ENCODE measurements at places on chromosomes 3 and 15. TPM values are rescaled to one million over a fixed set of nuclear protein-coding genes. Genes with fewer than 3 reads are reported as not detected.

The RTP4 gene
- total RNA-seq, result not detected

- no peak for DNase-seq
These were observed 9.0 kb downstream of the HCLS1 start for GRCh38 chr3:121651684-121652083.

DNA sequence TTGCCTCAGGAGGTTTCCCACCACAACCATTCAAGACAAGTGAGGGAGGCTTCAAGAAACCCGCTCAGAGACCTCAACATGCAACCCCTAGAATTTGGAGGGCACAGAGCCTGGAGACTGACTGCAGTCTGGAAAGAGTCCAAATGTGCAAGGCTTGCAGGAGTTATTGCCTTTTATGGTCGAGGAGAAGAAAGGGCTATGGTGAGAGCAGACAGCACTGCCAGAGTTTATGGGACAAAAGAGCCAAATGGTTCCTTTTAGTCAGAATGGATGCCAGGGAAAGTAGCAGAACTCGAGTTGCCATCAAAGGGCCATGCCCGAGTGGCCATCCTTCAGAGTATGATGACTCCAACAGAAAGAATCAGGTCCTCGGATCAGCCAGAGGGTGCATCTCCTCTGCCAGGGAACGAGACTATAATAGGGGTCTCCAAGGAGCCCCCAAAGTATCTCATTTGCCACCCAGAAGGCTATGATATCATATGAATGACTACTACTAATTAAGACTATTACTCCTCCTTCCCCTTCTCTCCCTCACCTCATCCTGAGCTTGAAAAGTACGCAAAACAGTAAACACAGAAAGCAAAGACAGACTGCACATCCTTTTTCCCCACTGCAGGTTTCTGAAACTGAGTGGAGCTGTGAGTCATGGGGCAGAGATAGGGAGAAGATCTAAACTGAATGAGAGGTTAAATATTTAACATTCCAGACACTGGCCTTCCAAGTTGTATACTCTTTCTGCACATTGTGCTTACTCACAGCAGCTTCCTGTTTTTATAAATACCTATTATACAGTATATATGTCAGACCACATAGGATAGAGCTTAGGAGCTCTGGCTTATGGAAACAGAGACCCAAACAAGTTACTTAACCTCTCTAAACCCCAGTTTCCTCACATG lies 33.9 kb upstream of the TMCO5A start:
- DNase-seq, result no peak

GRCh38 chr15:29134641-29135308 lies 134.8 kb downstream of the NSMCE3 start:
- DNase-seq, result no peak

The CPNE9 gene
- 0.69 TPM for total RNA-seq

DNA sequence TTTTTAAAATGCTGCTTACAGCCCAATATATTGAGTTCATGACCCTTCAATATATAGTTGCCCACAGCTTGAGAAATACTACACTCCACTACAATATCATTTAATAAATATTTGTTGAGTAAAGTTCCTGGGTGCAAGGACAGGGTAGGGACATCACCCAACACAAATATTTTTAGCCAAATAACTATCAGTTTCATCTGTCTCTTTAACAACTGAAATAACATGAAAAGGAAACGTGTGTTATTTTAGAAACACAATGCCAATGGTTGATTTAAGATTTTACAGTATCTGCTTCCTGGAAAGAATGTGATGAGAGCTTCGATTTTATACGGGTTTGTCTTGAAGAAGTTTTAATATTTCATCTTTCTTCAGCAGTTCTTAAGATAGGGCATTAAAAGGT lies 67.7 kb upstream of the CDV3 start:
- DNase-seq, result no peak

GRCh38 chr3:13546667-13547171 lies 2.2 kb upstream of the FBLN2 start:
- DNase-seq, result no peak

The PLEKHO2 gene
- total RNA-seq, result 9.1 TPM

The TLR9 gene
- not detected for total RNA-seq

The PCOLCE2 gene
- 2.2 TPM for total RNA-seq

GRCh38 chr15:56698270-56698669 lies 35.0 kb downstream of the ZNF280D start:
- no peak for DNase-seq

The CATSPER2 gene
- total RNA-seq, result 7.7 TPM

Data from progenitor cell of endocrine pancreas (in vitro differentiated cells).